ENCODE measurements at places on chromosomes 1 and 21.

DNA sequence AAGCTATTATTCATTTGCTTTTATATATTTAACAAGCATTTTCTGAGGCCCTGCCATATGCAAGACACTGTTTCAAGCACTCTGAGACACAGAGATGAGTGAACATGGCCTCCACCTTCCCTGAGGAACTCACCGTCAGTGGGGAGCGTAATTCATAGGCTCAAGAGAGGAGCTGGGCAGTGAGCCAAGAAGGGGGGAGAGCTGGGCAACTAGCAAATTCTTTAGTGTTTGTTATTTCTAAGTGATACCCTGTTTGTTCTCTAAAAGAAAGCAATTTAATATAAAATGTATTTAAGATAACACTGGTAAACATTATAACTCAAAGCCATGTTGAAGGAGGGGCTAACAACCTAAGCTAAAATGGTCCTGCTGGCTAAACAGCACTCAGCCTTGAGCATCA, 119.2 kb upstream of the NGF start:
- no peak for DNase-seq

DNA sequence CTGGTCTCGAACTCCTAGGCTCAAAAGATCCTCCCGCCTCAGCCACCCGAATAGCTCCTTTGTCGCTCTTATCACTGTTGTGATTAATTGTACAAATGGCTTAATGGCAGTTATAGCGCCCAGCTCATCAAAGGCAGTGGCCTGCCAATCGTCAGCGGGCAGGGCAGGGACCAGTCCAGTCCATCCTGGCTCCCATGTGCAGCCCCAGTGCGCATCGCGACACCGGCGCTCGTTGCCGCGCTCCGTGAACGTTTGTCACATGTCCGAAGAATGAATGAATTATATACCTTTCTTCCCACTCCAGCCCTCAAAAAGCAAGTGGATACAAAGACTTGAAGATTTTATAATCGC, 18.4 kb downstream of the MTX1 start:
- DNase-seq = peak; percentile 62

GRCh38 chr1:1245817-1246576, 525 bp downstream of the C1QTNF12 start:
- no peak for DNase-seq

DNA sequence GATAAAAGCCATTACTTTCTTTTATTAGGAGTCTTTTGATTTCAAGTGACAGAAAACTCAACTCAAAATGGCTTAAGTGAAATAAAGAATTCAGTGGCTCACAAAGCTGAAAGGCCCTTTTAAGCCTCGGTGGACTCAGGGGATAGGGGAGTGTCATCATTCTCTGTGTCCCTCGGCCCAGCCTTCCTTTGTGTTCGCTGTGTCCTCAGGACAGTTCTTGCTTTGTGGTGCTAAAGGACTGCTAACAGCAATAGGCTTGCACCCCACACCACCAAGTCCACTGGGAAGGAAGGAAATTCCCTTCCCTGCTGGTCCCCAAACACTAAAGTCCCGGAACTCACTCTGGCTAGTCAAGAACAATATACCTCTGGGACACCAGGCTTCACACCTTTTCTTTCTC, 129.2 kb downstream of the NTPCR start:
- no peak for DNase-seq

All from OCI-LY7 (cell line).